CD8-positive, alpha-beta memory T cell (primary cell): ENCODE measurements at places on chromosomes 7 and 10. TPM values are rescaled to one million over a fixed set of nuclear protein-coding genes. Genes with fewer than 3 reads are reported as not detected.
A peak's percentile ranks its signal among the peaks of the same experiment; 100 is the strongest.

DNA sequence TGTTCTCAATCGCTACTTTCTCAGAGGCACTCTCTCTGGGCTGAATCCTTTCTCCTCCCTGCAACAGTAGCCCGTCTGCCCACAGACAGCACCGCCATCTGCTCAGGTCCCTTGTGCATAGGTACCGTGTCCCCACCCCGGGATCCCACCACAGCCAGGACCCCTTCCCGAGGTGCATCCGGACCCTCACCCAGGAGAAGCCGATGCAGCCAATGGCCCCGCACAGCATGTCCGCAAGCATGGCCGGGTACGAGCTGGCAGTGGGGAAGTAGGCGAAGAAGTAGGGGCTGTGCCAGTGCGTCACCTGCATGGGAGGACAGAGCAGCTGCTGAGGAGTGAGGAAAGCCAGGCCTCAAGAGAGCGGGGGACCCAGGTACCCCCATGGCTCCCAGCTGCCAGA lies 25.5 kb downstream of the DDC start:
- no peak overlapping the region for H3K27ac ChIP-seq
- DNase-seq = no peak
- H3K36me3 ChIP-seq = no peaks in the 10 kb centered on the region
- H3K4me1 ChIP-seq = no peaks in the 10 kb centered on the region
- H3K4me3 ChIP-seq = no peak overlapping the region

Gene GPER1
- total RNA-seq = not detected

DNA sequence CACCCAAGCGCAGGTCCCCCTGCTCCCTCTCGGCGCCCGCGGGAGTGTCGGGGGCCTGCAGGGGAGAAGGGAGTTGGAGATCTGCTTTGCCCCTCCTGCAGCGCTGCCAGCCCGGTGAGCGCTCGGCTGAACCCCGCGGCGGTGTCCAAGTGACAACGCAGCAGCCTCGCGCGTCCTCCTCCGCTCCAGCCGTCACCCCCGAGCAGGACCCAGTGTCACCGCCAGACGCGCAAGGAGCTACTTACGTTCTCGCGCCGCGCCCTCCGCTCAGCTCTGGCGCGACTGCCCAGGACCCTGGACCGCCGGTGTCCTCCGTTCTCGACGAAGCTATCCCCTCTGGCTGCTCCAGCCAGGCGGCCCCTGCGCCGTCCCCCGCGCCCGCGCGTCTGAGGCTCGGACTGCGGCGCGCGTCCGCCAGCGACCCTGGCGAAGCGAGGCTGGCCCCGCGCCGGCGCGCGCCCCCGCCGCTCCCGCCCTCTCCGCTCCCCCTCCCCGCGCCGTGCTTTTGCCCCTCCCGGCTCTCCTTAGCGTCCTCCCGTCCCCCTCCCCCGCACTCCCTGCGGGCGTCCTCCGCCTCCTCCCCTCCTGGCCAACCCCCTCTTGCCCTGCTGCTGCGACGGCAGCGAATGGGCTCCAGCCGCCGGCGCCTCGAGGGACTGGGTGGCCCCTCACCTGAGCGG lies at the start of gene NRCAM:
NRCAM (minus strand) TSS at position 439 of the 680 bp plus-strand sequence. CDS start 216,372 bp downstream, outside the sequence.
- no peak within 1 kb of the TSS for H3K27ac ChIP-seq
- DNase-seq = peak; percentile 81

DNA sequence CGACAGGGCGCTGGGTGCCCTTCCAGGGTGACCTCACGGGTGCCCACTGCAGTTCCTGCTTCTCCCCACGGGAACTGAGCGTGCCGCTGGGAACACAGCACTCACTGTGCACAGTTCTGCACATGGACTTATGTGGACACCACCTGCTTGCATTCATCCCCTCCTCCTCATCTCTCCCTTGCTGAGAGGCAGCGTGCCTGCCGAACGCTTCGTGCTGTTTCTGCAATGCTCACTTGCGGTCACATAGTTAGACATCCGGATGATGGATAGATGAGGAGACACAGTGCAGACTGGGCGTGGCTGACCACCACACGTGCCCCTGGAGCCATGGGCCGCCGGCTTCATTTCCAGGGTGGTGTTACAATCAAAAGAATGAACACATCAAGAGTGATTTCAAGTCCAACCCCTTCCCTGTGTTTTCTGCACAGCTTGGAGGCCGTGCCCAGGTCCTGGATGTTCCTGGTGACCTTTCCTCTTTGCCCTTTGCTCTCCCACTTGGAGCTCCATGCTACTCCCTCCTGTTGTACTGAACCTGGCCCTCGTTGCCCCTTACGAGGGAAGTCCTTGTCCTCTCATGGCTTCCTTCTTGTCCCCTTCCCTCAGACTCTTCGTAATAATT lies 119.4 kb downstream of the VIPR2 start:
- no peak overlapping the region for H3K4me3 ChIP-seq
- no peak for DNase-seq
- no peaks in the 10 kb centered on the region for H3K27me3 ChIP-seq
- H3K36me3 ChIP-seq = no peaks in the 10 kb centered on the region
